ENCODE measurements at places on chromosomes 3 and 15.
A peak's percentile ranks its signal among the peaks of the same experiment; 100 is the strongest.

DNA sequence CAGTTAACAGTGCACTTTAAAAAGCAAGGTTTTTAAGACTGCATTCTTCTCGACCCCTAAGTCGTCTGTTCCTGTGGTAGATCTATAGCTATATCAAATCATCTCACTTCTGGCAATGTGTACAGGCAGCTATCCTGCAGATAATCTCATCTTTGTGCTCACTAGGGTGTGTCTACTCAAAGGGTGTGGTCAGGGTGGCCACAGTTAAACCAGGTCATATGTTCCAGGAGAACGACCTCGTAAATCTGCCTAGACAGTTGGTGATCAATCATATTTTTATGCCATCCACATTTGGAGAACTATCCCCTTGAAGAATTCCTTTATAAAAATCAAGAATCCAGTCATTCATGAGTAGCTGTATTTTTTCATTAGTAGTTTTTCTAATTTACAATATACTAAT, 3.0 kb downstream of the VEPH1 start:
- no peak for DNase-seq

DNA sequence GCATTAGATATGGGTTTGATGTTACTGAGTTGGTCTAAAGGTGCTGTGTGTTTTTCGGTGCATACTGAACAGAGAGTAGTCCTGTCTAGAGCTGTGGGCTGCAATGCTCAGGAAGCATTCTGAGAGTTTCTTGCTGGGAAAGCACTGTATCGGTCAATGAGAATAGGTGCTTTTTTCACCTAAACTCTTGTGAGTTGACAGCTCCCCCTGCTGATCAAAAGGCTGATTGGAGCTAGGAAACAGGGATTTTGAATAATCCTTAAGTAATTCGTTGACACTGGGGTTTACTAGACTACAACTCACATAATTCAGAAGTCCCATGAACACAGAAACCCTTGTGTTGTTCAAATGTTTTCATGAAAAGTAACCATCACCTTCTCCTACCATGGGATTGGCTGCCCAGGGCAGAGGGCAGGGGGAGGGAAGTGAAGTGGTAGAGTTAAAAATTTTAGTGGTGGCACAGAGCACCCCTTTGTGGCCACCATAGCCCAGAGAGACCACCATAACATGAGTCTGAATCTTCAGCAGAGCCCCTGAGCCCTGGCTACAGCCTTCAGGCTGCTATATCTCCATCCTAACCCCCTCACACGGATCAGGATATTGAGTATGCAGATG, 13.0 kb upstream of the MANF start:
- peak; percentile 52 for DNase-seq

- DNase-seq: no peak
Measured at GRCh38 chr15:82900511-82901060, 51.9 kb downstream of the HOMER2 start.

- no peak for DNase-seq
Measured at GRCh38 chr3:172676196-172676922, 34.5 kb downstream of the NCEH1 start.

DNA sequence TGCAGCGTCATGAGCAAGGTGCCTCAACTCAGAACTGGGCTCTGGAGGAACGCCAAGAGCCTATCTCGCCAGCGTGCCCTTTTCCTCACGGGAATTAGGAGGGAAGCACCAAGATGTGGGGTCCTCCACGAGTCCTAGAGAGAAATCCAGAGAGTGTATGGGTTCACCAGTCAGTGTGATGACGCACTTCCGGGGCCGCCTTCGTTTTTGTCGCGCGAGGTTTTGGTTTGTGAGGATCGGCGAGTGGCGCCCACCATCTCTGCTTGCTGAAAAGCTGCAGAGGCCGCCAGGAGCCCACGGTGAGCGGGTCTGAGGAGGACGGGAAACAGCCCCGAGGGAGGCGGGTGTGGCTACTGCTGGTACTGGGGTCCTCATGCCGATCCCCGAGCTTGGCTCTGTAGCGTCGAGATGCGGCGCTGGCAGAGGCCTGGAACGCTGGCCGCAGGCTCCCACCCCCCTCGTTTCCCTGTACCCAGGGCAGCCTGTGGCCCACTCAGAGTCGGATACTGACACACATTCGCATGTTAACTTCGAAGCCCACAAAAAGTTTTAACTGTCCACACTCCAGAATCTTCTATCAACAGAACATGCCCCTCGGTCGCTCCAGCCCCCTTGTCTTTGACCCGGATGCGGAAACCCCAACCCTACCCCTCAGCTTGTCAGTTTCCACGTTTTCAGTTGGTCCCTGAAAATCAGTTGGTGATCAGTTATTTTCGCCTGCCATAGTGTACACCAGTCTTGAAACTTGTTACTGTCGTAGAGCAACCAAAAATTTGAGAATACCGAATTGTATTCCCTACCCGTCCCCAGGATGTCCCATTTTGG, 30.4 kb downstream of the ZNF662 start:
- no peak for DNase-seq

DNA sequence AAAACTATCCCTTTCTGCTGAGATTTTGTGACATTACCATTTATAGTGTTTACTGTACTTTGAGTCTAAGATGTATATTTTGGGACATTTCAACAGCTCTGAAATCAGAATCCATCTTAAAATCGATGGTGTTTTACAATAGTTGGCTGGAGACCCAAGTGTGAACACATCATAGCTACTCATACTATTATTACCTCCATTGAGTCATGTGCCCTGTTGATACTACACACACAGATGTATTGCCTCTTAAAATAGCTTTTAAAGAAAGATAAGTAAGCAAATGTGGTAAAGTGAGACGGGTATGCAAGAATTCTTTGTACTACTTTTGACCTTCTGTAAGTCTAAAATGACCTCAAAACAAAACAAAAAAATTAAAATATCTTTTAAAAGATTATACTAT, 6.7 kb downstream of the LMOD3 start:
- no peak for DNase-seq

GRCh38 chr15:39960411-39960810, 26.5 kb downstream of the EIF2AK4 start:
- no peak for DNase-seq

DNA sequence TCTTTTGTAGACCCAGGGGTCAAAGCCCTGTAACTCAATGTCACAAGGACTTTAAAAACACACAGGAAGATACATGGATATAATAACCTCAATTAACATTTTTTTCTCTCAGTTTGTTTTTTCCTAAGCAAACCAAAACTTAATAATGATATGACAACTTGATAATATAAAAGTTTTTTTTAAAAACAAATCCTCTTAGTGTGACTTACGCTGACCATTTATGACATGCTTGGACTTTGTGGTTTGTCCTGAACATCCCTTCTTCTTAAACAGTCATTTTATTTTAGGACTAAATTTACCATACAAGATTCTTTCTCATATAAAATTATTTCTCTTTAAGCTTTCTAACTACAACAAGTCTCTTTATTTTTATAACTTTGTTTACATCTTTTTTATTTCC, 25.4 kb upstream of the FAM3D start:
- no peak for DNase-seq

Measured in activated T-cell treated with anti-CD3 and anti-CD28 coated beads for 4 hours (primary cell).